ENCODE measurements at places on chromosomes 4 and X.
A peak's percentile ranks its signal among the peaks of the same experiment; 100 is the strongest.

- no peaks in the 10 kb centered on the region for H3K36me3 ChIP-seq
- no peak overlapping the region for H3K4me3 ChIP-seq
- H3K4me1 ChIP-seq = no peaks in the 10 kb centered on the region
- no peak for DNase-seq
- no peaks in the 10 kb centered on the region for H3K27me3 ChIP-seq
Observed at GRCh38 chr4:94363136-94363655, 20.6 kb upstream of the HPGDS start.

GRCh38 chr4:7659429-7660175, 224.9 kb upstream of the PSAPL1 start:
- H3K4me3 ChIP-seq = no peak overlapping the region
- H3K4me1 ChIP-seq = no peaks in the 10 kb centered on the region
- no peak overlapping the region for H3K27ac ChIP-seq
- no peak for DNase-seq
- no peaks in the 10 kb centered on the region for H3K27me3 ChIP-seq
- H3K36me3 ChIP-seq = no peaks in the 10 kb centered on the region

GRCh38 chr4:128859887-128860677, 50.6 kb downstream of the JADE1 start:
- peak overlapping the region; percentile 61 for H3K27ac ChIP-seq
- no peak for DNase-seq
- H3K4me3 ChIP-seq = no peak overlapping the region
- peaks cover 31% of the 10 kb centered on the region for H3K36me3 ChIP-seq
- no peaks in the 10 kb centered on the region for H3K27me3 ChIP-seq
- H3K4me1 ChIP-seq = peaks cover 36% of the 10 kb centered on the region

DNA sequence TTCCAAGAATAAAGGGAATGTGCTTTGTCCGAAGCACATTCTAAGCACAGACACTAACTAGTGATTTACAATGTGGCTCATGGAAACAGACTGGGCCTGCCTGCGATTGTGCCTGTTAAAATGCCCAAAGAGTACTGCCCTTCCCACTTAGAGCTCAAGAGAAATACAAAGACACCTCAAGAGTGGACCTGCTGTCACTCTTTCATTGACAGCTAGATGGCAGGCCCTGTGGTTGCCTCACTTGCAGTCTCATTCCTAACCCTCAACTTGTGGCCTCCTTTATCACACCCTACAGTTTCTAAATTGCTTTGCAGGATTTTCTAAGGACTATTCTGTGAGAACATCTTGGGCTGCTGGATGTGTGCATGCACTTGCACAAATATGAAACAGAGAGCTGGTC, 331.0 kb upstream of the EMCN start:
- H3K4me3 ChIP-seq = no peak overlapping the region
- no peaks in the 10 kb centered on the region for H3K4me1 ChIP-seq
- no peak overlapping the region for H3K27ac ChIP-seq
- no peaks in the 10 kb centered on the region for H3K27me3 ChIP-seq
- DNase-seq = no peak

GRCh38 chr4:156972379-156973015, 898 bp upstream of the PDGFC start:
- no peaks in the 10 kb centered on the region for H3K36me3 ChIP-seq
- DNase-seq = no peak
- no peaks in the 10 kb centered on the region for H3K4me1 ChIP-seq
- no peak overlapping the region for H3K4me3 ChIP-seq
- peaks cover 4% of the 10 kb centered on the region for H3K27me3 ChIP-seq
- no peak overlapping the region for H3K27ac ChIP-seq

GRCh38 chr4:178395798-178396197, 953.6 kb upstream of the AGA start:
- no peaks in the 10 kb centered on the region for H3K36me3 ChIP-seq
- no peaks in the 10 kb centered on the region for H3K27me3 ChIP-seq
- no peaks in the 10 kb centered on the region for H3K4me1 ChIP-seq
- DNase-seq = no peak
- no peak overlapping the region for H3K4me3 ChIP-seq

GRCh38 chr4:123299212-123299691, 97.3 kb upstream of the SPRY1 start:
- no peak overlapping the region for H3K27ac ChIP-seq
- DNase-seq = no peak
- no peaks in the 10 kb centered on the region for H3K27me3 ChIP-seq
- H3K4me1 ChIP-seq = no peaks in the 10 kb centered on the region
- H3K4me3 ChIP-seq = no peak overlapping the region
- no peaks in the 10 kb centered on the region for H3K36me3 ChIP-seq

Data from GM12878 (cell line).